Stimulated activated CD4-positive, alpha-beta T cell treated with anti-CD3 and anti-CD28 coated beads, TNF-alpha, amount 100 ng/mL, for 1 hour (primary cell): ENCODE measurements at places on chromosomes 2 and 18.

GRCh38 chr2:188079196-188079595 is 212.5 kb upstream of the GULP1 start:
- DNase-seq = no peak

DNA sequence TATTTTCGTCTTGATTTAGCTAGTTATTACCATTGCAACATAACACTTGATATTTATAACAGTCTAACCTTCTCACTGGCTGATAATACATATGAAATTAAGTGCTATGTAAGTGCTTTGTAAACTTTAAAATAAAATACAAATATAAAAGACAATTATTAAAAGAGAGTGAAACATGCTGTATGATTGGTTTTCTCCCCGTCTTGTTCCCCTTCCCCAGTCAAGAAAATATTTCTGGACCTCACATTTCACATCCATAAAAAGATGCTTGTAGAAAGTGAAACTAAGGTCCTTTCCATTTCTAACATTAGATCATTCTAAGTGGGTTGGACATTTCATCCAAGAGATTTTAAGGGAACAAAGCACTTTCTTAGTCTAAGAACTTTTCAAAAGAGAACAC is 310.2 kb upstream of the LRATD1 start:
- no peak for DNase-seq

- DNase-seq = no peak
Observed at GRCh38 chr2:217977840-217978535, 24.8 kb downstream of the TNS1 start.

GRCh38 chr2:10272464-10272863 is 30.2 kb upstream of the HPCAL1 start:
- no peak for DNase-seq

GRCh38 chr2:30655660-30656059 is 151.6 kb downstream of the CAPN13 start:
- no peak for DNase-seq

DNA sequence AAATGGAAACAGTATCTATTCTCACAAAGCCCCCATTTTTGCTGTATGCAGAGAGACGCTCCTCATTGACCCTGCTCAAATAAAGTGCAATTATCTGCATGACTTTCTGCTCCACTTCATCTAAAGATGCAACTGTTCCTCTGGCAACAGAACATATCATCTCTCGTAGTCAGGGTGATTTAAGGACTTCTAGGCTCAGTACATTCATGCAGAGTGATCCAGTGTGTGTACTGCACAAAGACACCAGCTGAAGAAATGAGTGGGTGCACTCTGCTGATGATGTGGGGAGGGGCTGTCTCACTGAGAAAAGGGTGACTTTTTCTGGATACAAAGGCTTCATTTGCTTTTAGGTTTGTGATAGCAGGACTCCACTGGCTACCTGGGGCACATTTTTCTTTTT is 355.2 kb downstream of the GALNT13 start:
- DNase-seq = no peak

DNA sequence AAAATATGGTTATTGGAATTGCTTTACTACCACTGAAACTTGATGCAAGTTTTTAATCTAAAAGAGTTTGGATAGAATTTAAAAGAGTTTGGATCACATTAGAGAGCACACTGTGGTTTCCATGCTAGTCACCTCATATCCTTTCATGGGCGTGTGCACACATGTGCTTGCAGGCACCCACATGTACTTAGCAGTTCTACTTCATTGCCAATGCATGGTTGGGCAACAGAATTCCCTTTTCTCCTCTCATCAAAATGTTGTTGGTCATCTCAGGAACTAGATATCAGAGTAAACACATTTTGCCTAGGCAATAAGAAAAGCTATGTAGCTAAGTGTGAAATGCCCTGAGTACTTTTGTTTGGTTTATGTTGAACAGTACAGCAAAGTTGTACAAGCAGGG is 254.1 kb upstream of the RASGRP3 start:
- no peak for DNase-seq

GRCh38 chr2:102592601-102593000 is 26.8 kb upstream of the SLC9A2 start:
- DNase-seq = no peak

DNA sequence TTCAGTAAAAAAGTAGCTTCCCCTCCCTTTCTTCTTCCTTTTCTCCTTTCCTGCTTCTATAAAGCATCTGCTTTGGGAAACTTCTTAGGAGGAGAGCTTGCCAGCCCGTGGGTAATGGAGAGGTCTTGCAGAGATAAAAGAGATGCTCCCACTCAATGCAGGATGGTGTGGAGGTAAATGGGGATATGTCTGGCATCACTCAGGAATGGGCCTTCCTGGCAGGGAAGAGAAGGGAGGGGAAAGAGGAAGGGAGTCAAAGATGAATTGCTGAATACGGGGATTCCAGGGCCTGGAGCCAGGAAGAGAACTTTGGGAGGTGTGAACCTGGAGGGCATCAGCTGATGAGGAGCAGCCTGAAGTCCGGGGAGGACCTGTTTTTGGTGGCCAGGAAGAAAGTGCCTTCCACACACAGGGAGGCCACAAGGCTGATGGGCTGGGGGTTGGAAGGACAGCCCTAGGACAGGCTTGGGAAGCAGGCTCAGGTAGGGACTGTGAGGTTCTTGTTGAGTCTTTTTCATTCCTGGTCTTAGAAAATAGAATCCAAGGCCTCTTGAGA is 25.2 kb downstream of the IL1B start:
- no peak for DNase-seq

DNA sequence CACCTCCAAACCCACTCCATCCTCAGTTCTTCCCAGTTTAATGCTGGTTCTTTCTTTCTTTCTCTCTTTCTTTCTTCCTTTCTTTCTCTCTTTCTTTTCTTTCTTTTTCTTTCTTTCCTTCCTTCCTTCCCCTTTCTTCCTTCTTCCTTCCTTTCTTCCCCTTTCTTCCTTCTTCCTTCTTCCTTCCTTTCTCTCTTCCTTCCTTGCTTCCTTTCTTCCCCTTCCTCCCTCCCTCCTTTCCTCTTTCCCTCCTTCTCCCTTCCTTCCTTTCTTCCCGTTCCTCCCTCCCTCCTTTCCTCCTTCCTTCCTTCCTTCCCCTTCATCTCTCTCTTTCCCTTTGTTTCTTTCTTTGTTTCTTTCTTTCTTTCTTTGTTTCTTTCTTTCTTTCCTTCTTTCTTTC is 50.9 kb downstream of the PDCL3 start:
- DNase-seq = no peak

- DNase-seq = no peak
Observed at GRCh38 chr2:108447947-108448677, 894 bp upstream of the GCC2 start.

DNA sequence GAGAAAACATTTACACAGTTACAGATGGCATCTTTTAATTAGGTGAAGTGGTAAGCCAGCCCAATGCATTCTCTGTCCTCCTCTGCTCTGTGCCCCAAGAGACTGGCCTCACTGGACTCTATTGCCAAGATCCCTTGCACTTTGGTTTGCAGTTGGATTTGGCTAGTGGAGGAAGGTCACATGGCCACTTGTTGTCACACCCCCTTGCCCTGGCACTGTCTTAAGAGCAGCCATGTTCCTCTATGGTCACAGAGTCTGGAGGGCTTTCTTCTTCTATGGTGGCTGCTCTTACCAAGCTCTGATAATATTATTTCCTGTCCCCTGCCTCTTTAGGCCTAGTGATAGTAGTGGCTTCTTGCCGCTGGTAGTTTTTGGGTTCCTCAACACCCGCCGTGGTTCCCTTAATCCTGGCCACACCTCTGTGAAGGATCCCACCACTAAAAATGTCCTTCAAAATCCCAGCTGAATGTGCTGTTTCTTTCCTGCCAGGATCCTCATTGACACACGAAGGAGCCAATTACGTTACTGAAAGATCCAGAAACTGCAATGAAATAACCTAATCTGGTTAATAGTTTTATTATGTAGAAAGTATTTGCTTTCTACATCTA is 111.1 kb downstream of the CDC42EP3 start:
- no peak for DNase-seq

DNA sequence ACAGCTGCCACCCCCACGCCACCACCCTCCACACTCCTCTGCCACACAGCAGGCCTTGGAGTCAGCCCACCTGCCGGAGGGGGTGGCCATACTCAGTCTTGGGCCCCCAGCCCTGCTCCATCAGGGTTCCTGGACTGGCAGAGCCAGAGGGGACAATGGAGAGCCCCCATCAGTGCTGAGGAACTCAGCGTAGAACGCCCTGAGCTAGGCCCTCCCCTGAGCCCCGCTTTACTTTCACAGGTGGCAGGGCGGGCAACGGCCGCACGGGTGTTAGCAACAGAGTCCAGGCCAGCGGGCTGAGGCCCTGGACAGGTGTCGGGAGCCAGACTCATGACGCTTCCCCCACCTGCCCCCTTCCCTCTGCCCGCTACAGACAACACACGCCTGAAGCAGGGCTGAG is 47.1 kb downstream of the FOSL2 start:
- DNase-seq = no peak

GRCh38 chr18:68847219-68847837 is 49.4 kb downstream of the CCDC102B start:
- no peak for DNase-seq

GRCh38 chr18:22981274-22982133 is 48.4 kb downstream of the RBBP8 start:
- no peak for DNase-seq

GRCh38 chr2:200306196-200306930 is at the start of gene SPATS2L:
Gene SPATS2L (plus strand): TSS chr2:200306693. CDS start chr2:200389245, 82,552 bp downstream.
- DNase-seq = peak; percentile 9

DNA sequence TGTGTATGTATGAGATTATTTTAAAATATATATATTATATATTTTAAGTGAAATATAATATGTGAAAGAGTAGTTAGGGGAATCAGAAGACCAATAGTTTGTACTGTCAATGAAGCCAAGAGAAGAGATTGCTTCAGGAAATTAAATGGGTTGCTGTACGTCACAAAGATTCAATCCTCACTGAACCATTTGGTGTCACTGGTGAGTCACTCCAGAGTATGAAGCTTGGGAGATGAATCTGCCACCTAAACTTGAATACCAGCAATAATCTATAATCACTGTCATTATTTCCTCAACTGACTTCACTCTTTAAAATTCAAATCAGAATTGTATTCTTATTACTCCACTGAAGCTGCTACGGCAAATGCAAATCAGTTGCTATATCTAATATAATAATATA is 41.9 kb upstream of the SCN9A start:
- DNase-seq = no peak

DNA sequence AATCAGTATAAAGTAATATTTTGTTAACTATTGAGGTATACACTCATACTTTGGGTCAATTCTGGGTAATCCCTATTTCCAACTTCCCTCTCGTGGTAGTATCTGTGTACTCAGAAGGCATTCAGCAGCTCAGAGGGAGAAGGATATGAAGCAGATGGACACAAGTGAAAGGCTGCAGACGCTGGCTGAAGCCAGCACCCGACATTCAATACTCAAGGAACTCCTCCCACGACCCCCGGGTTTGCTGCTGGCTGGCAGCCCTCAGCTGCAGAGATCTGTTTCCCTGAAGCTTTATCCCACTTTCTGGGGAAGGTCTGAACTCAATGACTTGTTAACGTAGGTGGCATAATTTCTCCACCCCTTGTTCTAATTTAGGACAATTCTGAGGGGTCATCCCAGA is 847.3 kb upstream of the SOX11 start:
- DNase-seq = no peak

- no peak for DNase-seq
Observed at GRCh38 chr2:157404363-157404762, 39.5 kb downstream of the CYTIP start.

DNA sequence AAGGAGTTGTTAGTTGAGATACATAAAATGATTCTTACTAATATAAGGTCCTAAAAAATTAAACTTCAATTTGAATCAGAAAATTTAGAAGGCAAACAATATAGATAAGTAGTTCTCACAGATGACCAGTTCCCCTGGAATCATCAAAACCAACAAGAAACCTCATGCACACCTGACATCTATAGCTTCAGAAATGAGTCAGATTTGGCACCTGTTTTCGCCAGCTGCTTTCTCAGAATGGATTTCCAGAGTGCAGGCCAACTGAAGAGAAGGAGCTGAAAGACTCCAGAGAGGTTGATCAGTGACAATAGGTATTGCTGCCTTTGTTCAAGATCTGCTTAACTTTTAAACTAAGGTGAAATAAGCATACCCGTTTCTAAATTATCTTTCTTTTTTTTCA is 192.4 kb downstream of the RDH14 start:
- no peak for DNase-seq

DNA sequence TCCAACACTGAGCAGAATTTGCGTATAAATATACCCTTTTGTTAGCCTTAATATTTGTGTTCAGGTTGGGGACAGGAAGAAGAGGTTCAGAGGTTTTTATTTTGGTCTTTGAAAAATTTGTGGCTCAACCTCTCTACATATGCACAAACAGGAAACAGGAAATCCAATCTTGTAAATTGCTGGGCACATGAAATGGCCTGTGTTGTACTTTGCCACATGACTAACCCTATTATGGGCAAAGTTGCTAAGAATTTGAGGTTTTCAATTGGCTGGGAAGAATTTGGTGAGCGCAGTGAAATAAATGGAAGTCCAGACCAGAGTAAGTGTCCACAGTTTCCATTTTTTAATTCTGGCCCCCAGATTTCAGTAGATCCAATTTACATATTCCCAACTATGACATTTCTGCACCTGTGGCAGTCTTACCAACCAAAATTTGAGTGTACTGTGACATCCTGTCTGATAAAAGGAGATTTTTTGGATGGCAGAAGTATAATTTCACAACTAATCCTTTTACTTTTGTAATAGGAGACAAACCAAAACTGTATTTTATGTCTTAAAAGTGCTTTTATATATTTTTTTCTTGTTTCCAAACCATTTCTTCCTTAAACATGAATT is 63.6 kb downstream of the COX7A2L start:
- no peak for DNase-seq

GRCh38 chr2:172012677-172013391 is 13.1 kb downstream of the METAP1D start:
- DNase-seq = no peak

GRCh38 chr2:162521871-162522650 is 178.1 kb downstream of the GCA start:
- no peak for DNase-seq

DNA sequence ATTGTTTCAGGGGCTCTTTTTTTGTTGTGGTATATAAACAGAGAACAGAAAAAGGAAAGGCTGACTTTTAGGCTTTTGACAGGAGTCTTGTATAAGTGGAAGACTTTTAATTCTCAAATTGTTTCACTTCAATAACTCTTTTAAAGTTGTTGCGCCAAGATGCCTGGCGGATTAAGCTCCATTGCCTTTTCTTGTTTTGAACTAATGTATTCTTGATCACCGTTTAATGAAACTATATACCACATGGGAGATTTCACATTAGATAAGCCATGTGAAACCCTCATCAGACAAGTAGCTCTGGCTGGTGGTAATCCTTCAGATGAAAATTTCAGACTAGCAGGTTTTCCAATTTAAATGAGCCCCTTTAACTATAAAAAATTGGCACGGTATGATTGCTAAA is 257.4 kb downstream of the CCDC178 start:
- no peak for DNase-seq

GRCh38 chr18:76507830-76508385 is 12.9 kb upstream of the ZNF516 start:
- no peak for DNase-seq

- DNase-seq = no peak
Observed at GRCh38 chr2:151260573-151261230, 961 bp downstream of the RBM43 start.

- no peak for DNase-seq
Observed at GRCh38 chr2:177698281-177698680, 305.7 kb downstream of the AGPS start.

DNA sequence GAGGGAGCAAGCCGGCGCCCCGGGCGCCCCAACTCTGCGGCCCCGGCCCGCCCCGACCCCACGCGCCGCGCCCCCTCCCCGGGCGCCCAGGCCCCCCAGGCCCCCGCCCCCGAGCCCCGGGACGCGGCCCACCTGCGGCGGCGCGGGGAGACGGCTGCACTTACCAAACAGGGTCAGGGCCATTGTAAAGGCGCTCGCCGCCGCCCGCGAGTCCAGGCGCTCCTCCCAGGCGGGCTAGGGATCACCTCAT is 526 bp downstream of the CHN1 start:
- no peak for DNase-seq
